ENCODE measurements at places on chromosomes 3 and 15.

GRCh38 chr3:26839001-26839400 lies 216.4 kb downstream of the LRRC3B start:
- no peak for DNase-seq

DNA sequence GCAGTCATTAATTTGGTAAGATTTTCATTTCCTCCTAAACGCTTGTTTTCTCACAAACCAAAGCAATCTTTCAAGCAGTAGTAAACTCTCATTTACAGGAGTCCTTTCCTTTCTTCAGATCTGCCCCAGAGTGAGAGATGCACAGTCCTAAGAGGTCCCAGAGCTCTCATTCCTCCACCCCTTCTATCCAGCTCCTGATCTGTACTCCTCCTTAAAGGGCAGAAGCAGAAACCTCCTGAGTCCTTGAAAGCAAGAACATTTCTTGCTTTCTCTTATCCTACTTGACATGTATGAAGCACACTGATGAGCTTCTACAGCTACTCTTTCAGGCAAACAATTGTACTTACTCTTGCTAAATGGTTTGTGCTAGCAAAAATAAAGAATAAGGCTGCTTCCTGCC lies 11.7 kb downstream of the EXD1 start:
- no peak for DNase-seq

GRCh38 chr3:20324664-20325478 lies 138.9 kb upstream of the SGO1 start:
- DNase-seq = no peak

GRCh38 chr15:88608607-88609181 lies 12.4 kb upstream of the AEN start:
- DNase-seq = no peak

DNA sequence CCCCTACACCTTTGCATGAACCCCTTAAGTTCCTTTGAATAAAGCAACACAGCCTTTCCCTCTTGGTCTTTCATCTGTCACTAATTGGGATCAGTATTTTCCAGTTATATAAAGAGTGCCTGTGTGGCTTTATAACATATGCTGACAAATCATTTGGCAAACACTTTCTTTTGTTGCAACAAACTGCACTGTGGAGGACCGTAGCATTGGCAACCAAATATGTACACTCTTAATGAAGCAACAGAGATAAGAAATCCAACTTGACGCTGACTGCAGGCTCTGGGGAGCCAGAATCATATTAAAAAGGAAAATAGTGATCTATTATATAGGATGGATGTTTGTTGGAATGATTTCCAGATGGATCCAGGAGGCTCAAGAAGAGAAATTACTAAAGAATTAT lies 120.1 kb upstream of the PRICKLE2 start:
- DNase-seq = no peak

DNA sequence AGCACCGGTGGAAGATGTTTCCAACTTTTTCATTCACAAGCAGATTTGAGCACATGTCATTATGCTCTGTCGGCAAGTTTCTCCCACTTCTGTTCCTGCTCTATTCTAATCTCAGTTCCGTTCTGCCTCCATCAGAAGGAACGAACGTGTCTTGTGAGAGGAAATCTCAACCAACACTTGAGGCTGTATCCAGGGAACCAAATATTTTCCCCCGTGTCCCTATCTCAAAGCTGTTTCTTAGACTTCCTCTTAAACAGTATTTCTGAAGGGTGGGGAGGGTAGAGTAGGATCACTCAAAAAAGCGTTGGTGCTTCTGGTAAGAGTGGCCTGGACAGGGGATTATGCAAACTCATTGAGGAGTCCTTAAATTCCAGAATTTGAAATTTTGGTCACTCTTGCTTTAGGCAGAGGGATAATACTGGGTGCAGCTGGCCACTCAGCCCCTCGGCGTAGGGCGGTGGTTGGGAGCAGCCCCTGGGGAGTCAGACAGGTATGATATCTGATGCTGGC lies 54.9 kb downstream of the FRMD4B start:
- DNase-seq = no peak

- no peak for DNase-seq
Observed at GRCh38 chr3:149342413-149343380, 9.3 kb upstream of the TM4SF18 start.

DNA sequence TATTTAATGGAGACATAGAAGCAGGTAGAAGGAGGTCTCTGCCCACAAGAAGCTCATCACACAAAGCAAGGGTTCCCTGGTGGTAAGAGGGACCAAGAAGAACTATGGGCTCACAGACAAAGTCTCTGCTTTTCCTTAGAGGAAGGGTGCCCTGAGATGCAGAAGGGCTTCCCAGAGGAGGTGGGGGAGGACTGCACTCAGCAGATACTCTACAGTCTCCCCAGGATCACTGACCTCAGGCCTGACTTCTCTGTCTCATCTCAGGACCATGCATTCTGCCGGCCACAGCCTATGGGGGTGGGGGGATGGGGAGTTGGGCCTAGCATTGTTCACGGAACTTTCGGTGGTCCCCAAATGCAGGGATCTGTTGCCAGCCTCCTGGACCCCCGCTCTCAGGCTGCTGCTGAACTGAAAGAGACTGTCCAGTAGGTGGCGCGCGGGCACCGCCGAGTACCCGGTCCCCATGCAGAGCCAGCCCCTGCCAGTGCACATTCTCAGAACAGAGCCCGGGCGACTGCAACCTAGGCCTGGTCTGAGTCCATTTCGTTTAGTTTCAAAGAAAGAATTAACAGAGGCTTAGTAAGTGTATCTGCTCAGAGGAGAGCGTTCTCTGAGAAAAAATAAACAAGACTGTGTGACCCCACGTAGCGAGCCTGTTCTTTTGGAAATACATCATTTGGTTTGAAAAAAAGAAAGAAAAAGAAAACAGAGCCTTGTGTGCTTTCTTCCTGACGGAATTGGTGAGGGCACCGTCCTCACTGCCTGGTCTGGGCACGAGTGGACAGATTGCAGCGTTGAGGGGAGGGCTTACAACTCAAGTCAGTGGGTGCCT lies 74.1 kb downstream of the LRTM1 start:
- DNase-seq = peak; percentile 66

DNA sequence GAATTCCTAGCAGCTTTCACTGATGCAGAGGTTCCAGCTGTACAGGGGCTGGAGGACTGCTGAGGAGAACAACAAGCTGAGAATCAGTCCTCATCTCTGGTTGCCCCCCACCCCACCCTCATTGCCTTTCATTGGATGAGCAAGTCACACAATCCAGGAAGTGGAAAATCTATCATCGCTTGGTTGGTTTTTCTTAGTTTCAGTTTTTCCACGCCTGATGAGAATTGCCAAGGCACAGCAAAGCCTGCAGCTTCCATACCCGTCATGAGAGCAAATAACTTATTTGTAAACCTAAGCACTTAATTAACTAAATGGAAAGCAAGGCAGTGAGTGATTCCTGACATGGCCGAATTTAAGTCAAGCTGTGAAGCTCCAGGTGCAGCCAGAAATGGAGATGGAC lies 21.4 kb upstream of the LIPC start:
- peak; percentile 46 for DNase-seq

DNA sequence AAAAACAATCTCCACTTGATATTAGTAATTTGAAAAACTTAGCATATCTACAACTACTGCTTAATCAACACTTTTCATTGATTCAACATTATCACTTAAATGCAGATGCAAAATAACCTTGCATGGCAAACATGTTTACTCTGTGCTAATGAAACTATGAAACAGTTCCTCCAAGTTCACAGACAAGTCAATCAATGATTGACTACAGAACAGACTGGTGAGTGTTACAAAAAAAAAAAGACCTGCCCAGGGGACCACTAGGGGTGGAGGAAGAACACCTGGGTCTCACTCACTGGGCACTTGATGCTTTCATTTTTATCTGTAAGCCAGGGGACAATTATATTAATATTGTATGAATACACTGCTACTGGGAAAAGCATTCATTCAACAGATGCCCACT lies 4.3 kb upstream of the NR2C2 start:
- no peak for DNase-seq

DNA sequence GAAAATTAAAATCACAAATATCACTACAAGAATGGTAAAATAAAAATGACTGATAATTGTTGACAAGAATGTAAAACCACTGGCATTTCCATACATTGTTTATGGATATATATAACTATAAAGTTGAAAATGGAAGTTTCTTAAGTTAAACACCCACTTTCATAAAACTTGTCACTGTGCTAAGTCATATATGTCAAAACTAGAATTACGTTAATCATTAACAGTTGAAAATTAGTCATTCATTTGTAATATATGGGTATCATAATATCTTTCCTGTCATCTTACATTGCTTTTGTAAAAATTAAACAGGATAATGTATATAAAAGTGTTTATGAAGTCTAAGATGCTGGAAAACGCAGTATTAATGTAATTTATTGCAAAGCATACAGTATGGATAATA lies 1398.6 kb upstream of the ALCAM start:
- no peak for DNase-seq

DNA sequence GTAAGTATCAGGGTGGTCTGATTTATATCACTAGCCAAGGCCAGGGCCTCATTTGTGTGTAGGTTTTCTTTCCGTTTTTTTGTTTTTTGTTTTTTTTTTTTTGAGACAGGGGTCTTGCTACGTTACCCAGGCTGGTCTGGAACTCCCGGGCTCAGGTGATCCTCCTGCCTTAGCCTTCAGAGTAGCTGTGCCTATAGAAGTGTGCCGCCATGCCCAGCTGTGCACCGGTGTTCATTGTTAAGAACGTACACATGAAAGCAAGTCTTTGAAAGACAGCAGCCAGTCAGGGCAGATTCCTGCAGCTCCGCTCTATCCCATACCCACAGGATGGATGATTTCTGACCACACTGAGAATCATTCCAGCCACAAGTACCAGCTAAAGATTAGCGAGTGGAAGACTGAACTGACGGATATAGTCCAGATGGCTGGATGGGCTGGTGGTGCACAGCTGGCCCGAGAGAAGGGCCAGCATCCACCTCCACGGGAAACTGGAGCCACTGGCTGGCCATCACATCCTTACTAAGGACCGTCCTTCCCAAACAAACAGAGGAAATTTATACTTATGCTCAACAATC lies 95.4 kb downstream of the PCSK6 start:
- no peak for DNase-seq

GRCh38 chr3:2098398-2099027 lies at the start of gene CNTN4:
TSS of gene CNTN4 (plus strand) at chr3:2098866.
- peak; percentile 43 for DNase-seq

GRCh38 chr15:72890043-72890442 lies 106.5 kb upstream of the ADPGK start:
- no peak for DNase-seq

All from stimulated activated CD4-positive, alpha-beta T cell treated with anti-CD3 and anti-CD28 coated beads, Interleukin-15, amount 100 ng/mL, for 24 hours (primary cell).